ENCODE measurements at places on chromosomes 5 and 9. TPM values are rescaled to one million over a fixed set of nuclear protein-coding genes. Genes with fewer than 3 reads are reported as not detected.

- DNase-seq, result no peak
Observed at GRCh38 chr9:131977109-131977838, 102.4 kb downstream of the MED27 start.

DNA sequence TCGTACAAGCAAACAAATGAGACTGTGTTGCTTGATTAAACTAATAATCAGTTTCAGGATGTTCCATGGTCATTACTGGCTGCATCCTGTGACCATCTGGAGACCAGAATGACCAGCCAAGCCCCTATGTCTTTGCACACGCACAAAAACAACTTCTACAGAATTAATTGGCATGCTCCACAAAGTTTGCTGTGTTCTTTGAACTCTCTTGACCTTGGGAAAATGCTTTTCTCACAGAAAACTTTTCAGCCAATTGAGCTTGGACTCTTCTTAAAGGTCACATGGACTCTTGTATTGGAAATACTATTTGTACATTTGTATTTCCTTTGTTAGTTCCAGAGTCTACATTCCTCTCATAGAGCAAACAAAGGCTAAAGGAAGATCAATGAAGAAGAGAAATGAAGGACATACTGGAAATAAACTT, 147.8 kb downstream of the ARRDC3 start:
- no peak for DNase-seq

DNA sequence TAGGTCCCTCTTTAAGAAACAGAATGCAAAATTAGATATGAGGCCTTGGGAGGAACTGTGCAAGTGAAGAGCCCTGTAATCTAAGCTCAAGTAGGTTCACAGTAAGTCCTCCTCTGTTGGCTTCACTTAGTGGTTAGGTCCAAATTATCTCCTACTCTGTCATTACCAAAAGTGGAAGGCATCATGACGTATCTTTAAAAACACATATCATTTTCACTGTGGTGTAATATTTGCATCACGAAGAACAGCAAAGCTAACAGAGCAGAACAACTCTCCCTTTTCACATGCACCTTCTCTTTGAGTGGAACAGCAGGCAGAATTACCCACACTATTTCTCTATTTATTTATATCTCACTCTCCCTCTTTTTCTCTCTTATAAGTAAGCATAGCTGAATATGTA, 240.5 kb upstream of the CCNH start:
- DNase-seq, result no peak

- no peak for DNase-seq
Observed at GRCh38 chr5:99879791-99880511, 655.2 kb upstream of the FAM174A start.

OSMR gene
- 61.1 TPM for total RNA-seq

- peak; percentile 49 for DNase-seq
Observed at GRCh38 chr5:145943674-145944121, 7.3 kb downstream of the SH3RF2 start.

GRCh38 chr9:120909904-120910303, 16.7 kb downstream of the TRAF1 start:
- DNase-seq, result peak; percentile 41

HSD17B3 gene
- total RNA-seq, result not detected

- DNase-seq, result no peak
Observed at GRCh38 chr5:69415584-69415958, 655 bp downstream of the MARVELD2 start.
